ENCODE measurements at places on chromosomes 1 and 21. TPM values are rescaled to one million over a fixed set of nuclear protein-coding genes. Genes with fewer than 3 reads are reported as not detected.

Gene ARHGEF16
- not detected for total RNA-seq

Gene S100A8
- total RNA-seq = not detected

Gene CHODL
- total RNA-seq = 0.07 TPM

Gene ELK4
- total RNA-seq = 54.0 TPM

Gene ZNF683
- total RNA-seq = not detected

Gene SLAMF9
- total RNA-seq = not detected

Measured in activated CD4-positive, alpha-beta T cell treated with anti-CD3 and anti-CD28 coated beads for 36 hours (primary cell).